Brain microvascular endothelial cell (primary cell): ENCODE measurements at places on chromosomes 4 and X.

- peak; percentile 95 for DNase-seq
Measured at GRCh38 chr4:19776021-19776459, 475.7 kb upstream of the SLIT2 start.

DNA sequence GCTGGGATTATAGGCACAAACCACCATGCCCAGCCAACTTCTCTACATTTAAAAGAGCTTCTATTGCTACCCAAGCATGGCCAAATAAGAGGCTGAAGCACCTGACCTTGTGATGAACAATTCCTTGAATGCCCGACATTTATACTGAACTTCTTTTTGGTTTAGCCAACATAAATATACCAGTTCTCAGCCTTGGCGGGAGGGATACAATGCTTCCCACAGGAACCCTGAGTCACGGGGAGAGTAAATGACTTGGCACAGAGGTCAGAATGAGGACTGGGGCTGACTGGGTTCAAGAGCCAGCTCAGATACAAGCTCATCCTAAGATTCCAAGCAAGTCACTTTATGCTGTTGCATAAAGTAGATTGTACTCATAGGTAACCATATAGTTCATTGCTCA is 6.1 kb downstream of the HOPX start:
- peak; percentile 43 for DNase-seq

GRCh38 chrX:74437530-74437929 is 16.2 kb downstream of the SLC16A2 start:
- DNase-seq: no peak

GRCh38 chrX:30875957-30876356 is 13.1 kb downstream of the TAB3 start:
- DNase-seq: peak; percentile 63
